ENCODE measurements at places on chromosomes 12 and 14. TPM values are rescaled to one million over a fixed set of nuclear protein-coding genes. Genes with fewer than 3 reads are reported as not detected.

Gene BIN2
- total RNA-seq: not detected

Gene FITM1
- not detected for total RNA-seq

Gene RASSF9
- total RNA-seq: 1.6 TPM

Gene TDG
- 16.8 TPM for total RNA-seq

Gene RHOJ
- 4.2 TPM for total RNA-seq

Gene FOXN4
- total RNA-seq: not detected

Gene ACVRL1
- 107 TPM for total RNA-seq

Gene RBP5
- not detected for total RNA-seq

Gene FLRT2
- total RNA-seq: 20.1 TPM

Gene KRT72
- total RNA-seq: not detected

Gene CD69
- total RNA-seq: not detected

Gene JPH4
- total RNA-seq: not detected

Gene TESPA1
- not detected for total RNA-seq

Gene NOVA1
- total RNA-seq: 4.7 TPM

Gene GZMB
- total RNA-seq: not detected

Gene PNMA1
- 22.5 TPM for total RNA-seq

Gene ADAM20
- not detected for total RNA-seq

Gene PAPOLA
- 57.8 TPM for total RNA-seq

Gene RNASE2
- total RNA-seq: not detected

Gene XPOT
- 93.2 TPM for total RNA-seq

Gene MIP
- not detected for total RNA-seq

Gene DHRS2
- total RNA-seq: 5.5 TPM

Gene MYF6
- not detected for total RNA-seq

Gene JKAMP
- 85.9 TPM for total RNA-seq

Gene SLC6A12
- not detected for total RNA-seq

Gene DPPA3
- not detected for total RNA-seq

Gene SLC25A21
- 0.18 TPM for total RNA-seq

Gene LRRC10
- not detected for total RNA-seq

Gene KRT84
- total RNA-seq: not detected

Gene GIT2
- 25.3 TPM for total RNA-seq

Gene HRK
- total RNA-seq: not detected

Gene GRIP1
- not detected for total RNA-seq

Gene ANG
- 19.0 TPM for total RNA-seq

Gene GPRC5D
- total RNA-seq: not detected

Gene C12orf50
- total RNA-seq: not detected

Gene ATXN3
- total RNA-seq: 42.9 TPM

Gene PSMA6
- total RNA-seq: 228 TPM

Gene GLT8D2
- 24.3 TPM for total RNA-seq

Gene MAP3K9
- total RNA-seq: 0.18 TPM

Gene RNASE1
- 3.4 TPM for total RNA-seq

Measured in cardiac atrium fibroblast (primary cell).